ENCODE measurements at places on chromosomes 16 and 17.

DNA sequence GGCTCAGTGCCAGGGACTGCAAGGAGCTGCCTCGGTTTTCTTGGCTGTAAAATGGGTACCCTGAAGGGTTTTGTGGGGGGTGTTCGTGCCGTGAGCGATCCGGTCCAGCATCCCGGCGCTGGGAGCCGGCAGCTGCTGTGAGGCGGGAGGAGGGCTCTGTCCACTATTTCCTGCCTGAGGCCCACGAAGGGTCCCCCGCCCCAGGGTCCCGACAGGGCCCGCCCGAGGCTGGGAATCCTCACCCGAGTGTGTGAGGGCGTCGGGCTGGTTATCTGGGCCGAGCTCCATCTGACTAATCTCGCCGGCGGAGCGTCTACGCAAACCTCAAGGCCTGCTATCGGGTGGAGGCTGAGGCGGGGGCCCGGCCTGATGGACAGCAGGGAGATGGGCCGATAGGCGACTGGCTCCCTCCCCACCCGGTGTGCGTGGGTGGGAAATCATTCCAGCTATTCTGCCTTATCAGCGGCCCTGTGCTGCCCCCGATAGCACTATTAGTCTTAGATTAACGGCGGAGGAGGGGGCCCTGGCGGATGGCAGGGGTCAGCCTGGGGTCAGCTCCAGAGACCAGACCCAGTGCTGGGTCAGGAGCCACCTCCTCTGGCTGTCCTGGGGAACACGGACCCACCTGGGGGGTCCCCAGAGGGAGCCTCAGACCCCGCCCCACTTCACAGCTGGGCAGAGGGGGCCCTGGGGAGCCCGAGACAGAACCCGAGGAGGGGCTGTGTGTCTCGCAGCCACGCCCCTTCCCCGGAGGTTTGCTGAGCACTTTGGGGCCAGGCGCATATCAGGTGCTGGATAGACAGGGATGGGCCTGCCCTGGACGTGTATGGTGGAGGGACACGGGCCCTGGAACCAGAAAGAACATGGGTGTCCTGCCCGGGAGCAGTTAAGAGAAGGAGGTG lies 44.7 kb downstream of the ZFPM1 start:
- peak; percentile 56 for DNase-seq

GRCh38 chr16:23435500-23435899 lies 17.5 kb downstream of the COG7 start:
- peak; percentile 67 for DNase-seq

- no peak for DNase-seq
Observed at GRCh38 chr17:13420878-13421277, 180.9 kb downstream of the HS3ST3A1 start.

GRCh38 chr16:75379911-75380847 lies 53.1 kb downstream of the CFDP1 start:
- DNase-seq: no peak

DNA sequence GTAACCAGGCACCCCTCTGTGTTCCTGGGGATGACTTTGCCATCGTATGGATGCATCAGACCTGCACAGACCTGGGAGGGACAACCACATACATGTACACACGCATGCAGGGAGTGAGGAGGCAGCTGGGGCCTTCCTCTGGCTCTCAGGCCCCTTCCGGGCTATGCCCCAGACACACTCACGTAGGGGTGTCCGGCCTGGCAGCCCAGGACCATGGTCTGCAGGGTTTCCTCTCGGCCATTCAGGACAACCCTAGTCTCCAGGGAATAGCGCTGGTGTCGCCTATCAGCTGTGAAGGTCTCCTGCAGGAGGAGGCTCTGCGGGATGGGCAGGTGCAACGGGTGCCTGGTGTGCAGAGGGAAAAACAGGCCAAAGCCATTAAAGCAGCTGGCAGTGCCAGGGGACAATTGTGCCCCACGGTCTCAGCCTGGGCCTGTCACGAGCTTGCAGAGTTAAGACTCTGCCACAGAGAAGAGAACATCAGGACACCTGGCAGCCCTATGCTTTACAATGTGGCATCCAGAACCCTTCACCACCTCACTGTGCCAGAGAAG lies 101.4 kb downstream of the RMI2 start:
- DNase-seq: no peak

- no peak for DNase-seq
Observed at GRCh38 chr17:2235792-2236366, 67.7 kb downstream of the SMG6 start.

DNA sequence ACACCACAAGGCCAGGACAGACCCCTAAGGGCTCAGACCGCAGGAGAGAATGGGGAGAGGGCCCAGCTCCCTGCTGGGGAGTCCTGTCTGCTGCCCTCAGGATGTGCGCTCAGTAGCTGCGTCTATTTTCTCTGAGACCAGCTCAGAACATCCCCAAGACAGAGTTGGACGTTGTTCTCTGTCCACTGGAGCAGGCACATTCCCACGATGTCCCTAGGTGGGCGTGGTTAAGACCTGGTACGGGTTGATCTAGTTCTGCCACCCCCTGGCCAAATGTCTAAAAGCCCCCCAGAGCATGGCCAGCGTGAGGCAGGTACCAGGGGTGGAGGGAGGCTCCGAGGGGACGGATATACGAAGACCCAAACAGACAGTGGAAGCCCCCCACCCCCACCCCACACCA lies 842 bp upstream of the CALB2 start:
- DNase-seq: no peak

GRCh38 chr16:49556606-49557446 lies 183.2 kb downstream of the C16orf78 start:
- DNase-seq: peak; percentile 84

- no peak for DNase-seq
Observed at GRCh38 chr17:19461681-19462080, 50.6 kb downstream of the RNF112 start.
